NCI-H146 (cell line): ENCODE measurements at places on chromosomes 12 and 14.

GRCh38 chr14:88248606-88249005 lies 74.5 kb downstream of the KCNK10 start:
- no peak for DNase-seq

- DNase-seq, result no peak
Measured at GRCh38 chr14:65860956-65861611, 448.6 kb downstream of the FUT8 start.

DNA sequence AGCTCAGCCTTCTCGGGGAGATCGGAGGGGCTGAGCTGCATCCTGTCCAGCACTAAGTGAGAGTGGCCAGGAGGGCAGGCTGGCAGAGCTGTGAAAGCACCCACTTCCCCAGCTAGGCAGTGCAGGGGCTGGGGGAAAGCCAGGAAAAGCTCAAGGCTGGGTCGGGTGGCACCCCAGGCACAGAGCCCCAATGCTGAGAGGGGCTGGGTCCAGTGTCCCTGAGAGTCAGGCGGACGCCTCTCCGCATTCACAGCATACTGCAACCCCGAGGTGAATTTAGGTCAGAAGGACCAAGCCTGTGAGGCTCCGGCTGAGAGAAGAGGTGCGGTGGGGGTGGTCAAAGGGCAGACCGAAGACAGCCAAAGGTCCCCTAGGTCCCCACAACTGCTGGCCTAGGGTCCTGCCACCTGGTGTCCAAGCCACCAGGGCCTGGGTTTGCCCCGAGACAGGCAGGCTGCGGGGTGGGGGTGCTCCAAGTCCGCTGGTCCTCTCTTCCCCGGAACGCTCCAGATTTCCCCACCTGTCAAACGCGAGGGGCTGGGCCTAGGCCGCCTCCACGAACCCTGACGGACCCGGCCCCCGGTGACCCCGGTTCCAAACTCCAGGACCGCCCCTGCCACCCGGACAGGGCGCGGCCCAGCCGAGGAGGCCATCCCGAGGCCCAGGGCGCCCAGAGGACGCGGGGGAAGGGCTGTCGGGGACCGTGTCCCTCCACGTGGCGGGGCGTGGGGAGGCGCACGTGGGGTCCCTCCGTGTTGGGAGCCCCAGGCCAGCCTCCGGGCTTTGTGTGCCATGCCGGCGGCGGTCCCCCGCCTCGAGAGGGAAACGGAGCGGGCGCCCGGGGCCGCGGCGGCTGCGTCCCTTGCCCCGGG lies 527 bp downstream of the CAMKK2 start:
- peak; percentile 33 for DNase-seq

- DNase-seq, result peak; percentile 40
Measured at GRCh38 chr12:46661110-46661845, 164.5 kb downstream of the SLC38A4 start.
